Astrocyte (in vitro differentiated cells and primary cell): ENCODE measurements at places on chromosomes 2 and 18. TPM values are rescaled to one million over a fixed set of nuclear protein-coding genes. Genes with fewer than 3 reads are reported as not detected.

GRCh38 chr2:84395820-84396219, 63.3 kb downstream of the SUCLG1 start:
- peak; percentile 70 for DNase-seq

Gene SDC1
- total RNA-seq: 74.3 and 92.7 TPM in 2 replicates

DNA sequence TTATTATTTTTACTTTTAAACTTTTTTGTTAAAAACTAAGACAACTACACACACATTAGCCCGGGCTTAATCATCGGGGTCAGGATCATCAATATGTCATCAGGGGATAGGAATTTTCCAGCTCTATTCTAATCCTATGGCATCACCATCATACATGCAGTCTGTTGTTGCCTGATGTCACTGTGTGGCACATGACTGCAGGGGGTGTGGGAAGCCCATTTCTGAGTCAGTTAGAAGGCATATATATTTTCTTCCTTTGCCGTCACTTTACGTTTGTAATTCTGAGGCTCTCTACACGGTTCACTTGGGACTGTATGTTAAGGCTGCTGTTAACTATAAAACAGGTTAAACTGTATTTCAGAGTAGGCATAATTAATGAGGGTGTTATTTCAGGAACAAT, 144.4 kb upstream of the ITGA6 start:
- DNase-seq: peak; percentile 93

Gene QPCT
- total RNA-seq: 23.1 and 25.2 TPM in 2 replicates

GRCh38 chr2:48719480-48720177, 35.9 kb downstream of the LHCGR start:
- peak; percentile 52 for DNase-seq

DNA sequence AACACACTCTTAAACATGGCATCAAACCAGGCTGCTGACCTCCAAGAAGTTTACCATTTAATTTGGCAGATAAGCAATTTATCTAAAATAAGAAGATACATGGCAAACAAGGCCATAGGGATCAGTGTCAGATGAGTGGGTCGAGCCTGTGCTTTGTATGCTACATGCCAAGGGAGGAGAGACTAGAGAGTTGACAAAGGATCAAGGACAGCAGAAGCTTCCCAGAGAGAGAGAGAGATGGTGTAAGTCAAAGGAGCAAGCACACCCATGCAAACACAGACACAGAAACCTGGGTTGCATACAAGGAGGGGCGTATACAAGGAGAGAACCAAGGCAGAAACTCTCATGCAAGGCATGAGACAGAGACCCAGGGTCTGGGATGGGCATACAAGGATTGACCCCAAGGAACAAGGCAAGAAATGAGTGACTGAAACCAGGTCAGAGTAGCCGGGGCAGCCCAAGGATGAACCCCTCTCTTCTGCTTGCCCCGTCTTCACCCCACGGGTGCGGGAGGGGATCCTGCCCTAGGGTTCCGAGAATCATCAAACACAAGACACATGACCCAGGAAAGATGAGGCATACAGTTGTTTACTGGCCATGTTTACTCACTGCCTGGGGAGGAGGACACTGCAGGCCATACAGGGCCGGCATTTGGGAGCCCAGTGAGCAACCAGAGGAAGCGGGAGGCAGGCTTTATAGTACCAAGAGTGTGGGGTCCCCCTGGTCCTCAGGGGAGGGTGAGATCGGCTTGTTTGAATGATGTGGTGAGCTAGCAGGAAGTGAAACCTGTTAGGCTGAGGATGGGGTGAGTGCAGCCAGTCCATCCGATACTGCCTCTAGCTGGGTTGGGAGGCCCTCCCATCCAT, 529.2 kb upstream of the ID2 start:
- no peak for DNase-seq

DNA sequence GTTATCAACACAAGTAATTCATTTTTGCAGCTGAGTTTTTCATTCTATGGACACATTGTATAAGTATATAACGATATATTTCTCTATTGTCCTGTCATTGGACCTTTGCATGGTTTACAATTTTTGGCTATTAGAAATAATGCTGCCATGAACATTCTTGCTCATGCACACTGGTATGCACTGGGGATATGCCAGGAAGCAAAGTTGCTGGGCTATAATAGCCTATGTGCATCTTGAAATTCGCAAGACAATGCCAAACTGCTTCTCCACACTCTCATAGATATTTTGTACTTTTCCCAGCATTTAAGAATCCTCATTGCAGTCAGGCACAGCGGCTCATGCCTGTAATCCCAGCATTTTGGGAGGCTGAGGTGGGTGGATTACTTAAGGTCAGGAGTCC, 852.6 kb upstream of the ID2 start:
- DNase-seq: no peak

Gene MRO
- 0.18 TPM in 1 of 2 replicates, not detected in the other for total RNA-seq

DNA sequence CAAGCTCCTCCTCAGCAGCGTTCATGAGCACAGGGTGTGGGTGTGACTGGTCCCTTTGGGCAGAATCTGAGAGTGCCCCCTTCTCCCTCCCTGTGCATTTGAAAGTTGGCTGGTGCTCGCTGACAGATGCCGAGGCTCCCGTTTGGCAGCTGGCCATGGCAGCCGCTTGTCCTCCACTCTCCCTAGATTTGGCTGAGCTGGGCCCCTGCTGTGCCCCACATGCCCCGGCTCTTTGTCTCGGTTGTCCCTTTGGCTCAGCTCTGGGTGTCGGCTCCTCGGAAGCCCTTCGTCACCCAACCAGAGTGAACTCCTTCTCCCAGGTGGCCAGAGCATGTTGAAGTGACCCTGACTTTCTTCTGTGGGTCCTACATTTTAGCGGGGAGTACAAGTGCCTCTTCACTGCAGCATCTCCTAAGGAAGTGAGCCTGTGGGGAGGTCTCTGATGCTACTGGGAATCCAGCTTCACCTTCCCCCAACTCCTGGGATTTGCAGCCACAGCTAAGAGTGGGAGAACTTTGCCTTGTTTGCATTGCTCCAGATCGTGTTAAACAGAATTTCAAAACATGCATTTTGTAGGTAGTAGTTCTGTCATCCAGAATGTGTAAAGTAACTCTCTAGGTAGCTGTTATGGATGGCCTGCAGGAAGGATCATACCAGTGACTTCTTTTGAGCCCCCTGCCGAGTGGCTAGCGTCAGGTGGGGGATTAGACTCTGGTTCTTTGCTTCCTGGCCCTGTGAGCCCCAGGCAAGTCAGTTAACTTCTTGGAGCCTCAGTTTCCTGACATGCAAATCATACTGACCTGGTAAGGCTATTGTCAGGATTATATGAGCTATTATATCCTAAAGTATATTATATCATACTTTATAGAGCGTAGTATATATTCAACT, 24.2 kb downstream of the HPCAL1 start:
- no peak for DNase-seq

GRCh38 chr2:186592137-186592875, 2.5 kb downstream of the ITGAV start:
- DNase-seq: peak; percentile 60

DNA sequence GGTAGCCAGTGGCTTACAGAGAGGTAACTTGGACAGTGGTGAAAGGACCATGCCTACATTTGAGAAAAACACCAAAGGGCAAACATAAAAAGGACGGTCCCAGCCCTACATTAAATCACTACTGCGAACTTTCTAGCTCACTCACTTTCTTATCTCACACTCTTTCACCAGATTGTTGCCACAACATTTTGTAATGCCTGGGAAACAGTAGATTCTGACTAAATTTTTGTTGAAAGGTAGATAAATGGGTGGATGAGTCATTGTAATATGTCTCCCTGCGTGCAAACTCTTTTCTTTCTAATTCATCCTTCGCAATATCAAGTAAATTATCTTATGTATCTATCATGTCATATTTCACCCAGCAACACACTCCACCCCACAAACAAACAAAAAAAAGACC, 192.2 kb downstream of the IRS1 start:
- DNase-seq: peak; percentile 94

GRCh38 chr18:46329736-46330246, 225.6 kb downstream of the HAUS1 start:
- DNase-seq: no peak

Gene SERPINB13
- total RNA-seq: not detected in 2 replicates

GRCh38 chr18:54359233-54359632, 1.5 kb downstream of the C18orf54 start:
- DNase-seq: peak; percentile 20

DNA sequence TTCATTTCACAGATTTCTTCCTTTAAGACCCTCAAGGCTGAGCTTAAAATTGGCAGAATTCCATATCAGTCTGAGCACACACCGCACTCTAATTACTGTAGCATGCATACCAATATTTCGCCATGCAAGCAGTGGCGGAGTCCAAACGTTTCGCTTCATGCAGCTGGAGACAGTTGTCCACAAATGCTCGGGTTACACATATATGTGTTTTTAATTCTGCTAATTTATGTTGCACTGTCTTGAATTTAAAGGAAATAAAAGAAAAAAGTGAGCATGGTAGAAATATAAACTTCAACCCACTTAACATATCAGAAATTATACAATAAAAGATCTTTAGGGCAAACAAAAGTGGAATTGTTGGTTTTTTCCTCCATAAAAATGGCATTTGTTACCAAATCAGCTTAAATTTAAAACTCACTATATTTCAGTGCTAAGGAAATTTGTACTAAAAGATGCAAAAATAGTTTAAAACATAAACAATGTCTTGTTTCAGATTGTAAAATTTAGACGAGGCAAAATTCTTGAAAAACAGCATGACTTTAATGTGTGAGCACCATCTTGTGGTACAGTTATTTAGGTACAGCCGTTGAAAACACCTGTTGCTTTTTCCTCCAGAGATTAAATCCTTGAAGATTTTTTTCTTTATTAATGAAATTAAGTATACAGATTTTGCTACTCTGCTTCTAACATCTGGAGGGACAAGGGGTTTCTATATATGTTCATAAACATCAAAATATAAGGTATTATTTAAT, 24.1 kb upstream of the KANSL1L start:
- DNase-seq: peak; percentile 22

DNA sequence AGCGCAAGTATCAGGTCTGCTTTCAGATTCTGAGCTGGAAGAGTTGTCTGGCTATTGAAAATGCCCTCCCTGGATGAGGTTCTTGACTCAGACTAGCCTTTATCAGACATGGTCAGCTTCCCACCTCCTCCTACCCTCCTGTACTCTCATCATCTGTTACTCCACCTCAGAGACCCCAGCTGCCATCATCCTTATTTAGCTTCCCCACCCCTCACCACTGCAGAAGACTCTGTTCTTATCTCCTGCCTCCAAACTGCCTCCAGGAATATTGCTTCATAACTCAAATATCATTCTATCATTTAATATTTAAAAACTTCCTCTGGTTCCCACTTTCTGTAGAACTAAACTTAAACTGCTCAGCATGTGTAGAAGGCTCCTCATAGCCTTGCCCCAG, 31.1 kb upstream of the PPP3R1 start:
- no peak for DNase-seq

GRCh38 chr2:232744963-232745362, 31.4 kb downstream of the KCNJ13 start:
- no peak for DNase-seq

DNA sequence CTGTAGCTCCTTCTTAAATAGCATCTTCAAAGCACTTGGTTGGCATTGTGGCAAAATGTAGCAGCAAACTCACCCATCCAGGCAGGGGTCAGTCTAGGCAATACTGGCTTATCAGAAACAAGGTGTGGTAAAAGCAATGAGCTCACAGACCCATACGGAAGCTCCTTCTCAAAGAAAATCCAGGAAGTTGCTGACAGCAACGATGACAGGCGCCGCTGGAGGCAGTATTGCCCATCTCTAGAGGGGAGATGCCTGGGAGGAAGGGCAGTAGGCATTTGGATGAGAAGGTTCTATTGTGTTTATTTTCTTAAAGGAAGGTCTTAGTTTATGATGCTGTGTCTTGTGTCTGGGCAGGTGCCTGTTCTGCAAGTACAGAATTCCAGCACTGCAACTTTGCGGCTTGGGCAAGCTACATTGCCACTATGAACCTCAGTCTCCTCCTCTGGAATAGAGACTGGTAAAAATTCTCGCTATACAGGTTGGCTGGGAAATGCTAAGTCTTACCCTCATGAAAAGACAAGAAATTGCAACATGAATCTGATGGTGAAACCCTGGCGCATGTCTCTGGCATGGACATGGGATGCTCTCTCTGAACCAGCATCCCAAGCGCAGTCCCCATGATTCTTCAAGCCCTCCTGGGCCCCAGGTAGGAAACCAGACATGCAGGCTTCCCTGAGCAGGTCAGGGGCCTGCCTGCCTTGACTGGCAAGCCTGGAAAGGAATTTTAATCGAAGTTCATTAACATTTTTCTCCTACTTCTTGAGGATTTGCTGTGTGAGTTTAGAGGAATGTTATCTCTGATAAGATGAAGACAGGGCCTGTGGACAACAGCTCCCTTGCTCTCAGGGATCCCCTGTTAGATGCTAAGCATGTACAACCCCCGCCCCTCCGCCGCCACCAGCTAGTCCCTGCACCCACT, 156.0 kb downstream of the TFCP2L1 start:
- DNase-seq: no peak

- DNase-seq: no peak
Measured at GRCh38 chr2:30398084-30398873, 48.8 kb upstream of the LCLAT1 start.

GRCh38 chr2:86397986-86398385, 43.2 kb upstream of the KDM3A start:
- peak; percentile 4 for DNase-seq
